ENCODE measurements at places on chromosomes 2 and 18. TPM values are rescaled to one million over a fixed set of nuclear protein-coding genes. Genes with fewer than 3 reads are reported as not detected.

GRCh38 chr18:2147476-2148230, 423.7 kb downstream of the METTL4 start:
- DNase-seq, result no peak

- peak; percentile 28 for DNase-seq
Measured at GRCh38 chr18:49813069-49813318, 339 bp downstream of the ACAA2 start.

The ANKRD30BL gene
- total RNA-seq, result not detected

- DNase-seq, result no peak
Measured at GRCh38 chr2:174326161-174327020, 8.4 kb upstream of the SP9 start.

- DNase-seq, result peak; percentile 17
Measured at GRCh38 chr2:13005761-13006335, 289.1 kb downstream of the TRIB2 start.

The CHRND gene
- total RNA-seq, result not detected

The CD207 gene
- total RNA-seq, result not detected

The UGT1A8 gene
- total RNA-seq, result not detected

GRCh38 chr18:35171315-35171987, 69.4 kb upstream of the ZNF397 start:
- DNase-seq, result no peak

GRCh38 chr2:122255924-122256323, 500.5 kb downstream of the TSN start:
- no peak for DNase-seq

GRCh38 chr2:55164534-55165480, 67.3 kb downstream of the CLHC1 start:
- DNase-seq, result no peak

The EVX2 gene
- not detected for total RNA-seq

DNA sequence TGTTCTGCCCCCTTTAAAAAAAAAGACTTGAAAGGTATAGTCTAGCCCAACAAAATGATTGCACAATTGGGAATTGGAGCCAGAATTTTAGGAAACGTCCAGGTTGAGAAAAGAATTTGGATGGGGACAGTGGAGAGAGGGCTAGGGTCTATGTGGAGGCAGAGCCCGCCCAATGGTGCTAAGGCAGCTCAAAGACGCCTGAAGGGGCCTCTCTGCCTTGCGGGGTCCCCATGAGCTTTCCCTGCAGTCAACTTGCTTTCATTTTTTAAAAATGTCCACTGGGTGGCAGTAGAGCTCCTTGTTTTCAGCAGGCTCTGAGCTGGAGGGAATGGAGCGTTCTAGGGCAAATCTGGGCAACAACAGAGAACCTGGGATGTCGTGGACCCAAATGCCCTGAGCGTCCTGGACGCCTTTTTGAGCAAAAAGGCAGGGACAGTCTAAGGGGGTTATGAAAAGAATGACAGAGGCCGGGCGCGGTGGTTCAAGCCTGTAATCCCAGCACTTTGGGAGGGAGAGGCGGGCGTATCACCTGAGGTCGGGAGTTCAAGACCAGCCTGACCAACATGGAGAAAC, 40.2 kb upstream of the ITM2C start:
- DNase-seq, result peak; percentile 81

The WDFY1 gene
- 93.6 TPM for total RNA-seq

GRCh38 chr18:51448949-51449348, 251.5 kb upstream of the MEX3C start:
- DNase-seq, result no peak

Data from IMR-90 (cell line).